ENCODE measurements at places on chromosomes 3 and 15.

- DNase-seq, result peak; percentile 34
Observed at GRCh38 chr3:49019941-49020329, 1.6 kb upstream of the DALRD3 start.

- DNase-seq, result no peak
Observed at GRCh38 chr3:134338201-134338512, 36.1 kb downstream of the AMOTL2 start.

GRCh38 chr3:42367903-42368302, 42.5 kb downstream of the LYZL4 start:
- DNase-seq, result no peak

- no peak for DNase-seq
Observed at GRCh38 chr15:65553691-65554090, 23.4 kb downstream of the HACD3 start.

GRCh38 chr3:157428853-157429252, 7.8 kb upstream of the PTX3 start:
- DNase-seq, result no peak

- peak; percentile 78 for DNase-seq
Observed at GRCh38 chr3:68666429-68667136, 265.8 kb downstream of the TAFA4 start.

- peak; percentile 65 for DNase-seq
Observed at GRCh38 chr3:150721285-150722130, 17.8 kb upstream of the ERICH6 start.

- DNase-seq, result peak; percentile 76
Observed at GRCh38 chr3:38521391-38521987, 25.3 kb downstream of the EXOG start.

GRCh38 chr3:147410116-147410525, 956 bp downstream of the ZIC1 start:
- no peak for DNase-seq

DNA sequence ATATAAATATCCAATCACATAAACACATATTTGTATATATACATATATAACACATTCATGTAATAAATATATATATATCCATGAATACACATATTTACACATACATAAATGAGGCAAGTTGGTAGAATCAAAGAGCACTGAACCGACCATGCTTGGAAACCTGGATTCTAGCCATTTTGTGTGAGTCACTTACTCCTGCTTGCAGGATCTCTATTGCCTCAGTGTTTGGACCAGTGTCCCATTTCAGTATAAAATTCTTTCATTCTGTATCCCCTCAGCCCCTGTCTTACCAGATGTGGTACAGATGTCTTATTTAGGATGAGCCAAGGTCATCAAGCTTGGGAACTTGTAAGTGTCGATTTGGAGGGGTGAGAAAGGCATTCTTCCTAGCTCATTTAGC, 391.4 kb upstream of the FRG2C start:
- peak; percentile 41 for DNase-seq

DNA sequence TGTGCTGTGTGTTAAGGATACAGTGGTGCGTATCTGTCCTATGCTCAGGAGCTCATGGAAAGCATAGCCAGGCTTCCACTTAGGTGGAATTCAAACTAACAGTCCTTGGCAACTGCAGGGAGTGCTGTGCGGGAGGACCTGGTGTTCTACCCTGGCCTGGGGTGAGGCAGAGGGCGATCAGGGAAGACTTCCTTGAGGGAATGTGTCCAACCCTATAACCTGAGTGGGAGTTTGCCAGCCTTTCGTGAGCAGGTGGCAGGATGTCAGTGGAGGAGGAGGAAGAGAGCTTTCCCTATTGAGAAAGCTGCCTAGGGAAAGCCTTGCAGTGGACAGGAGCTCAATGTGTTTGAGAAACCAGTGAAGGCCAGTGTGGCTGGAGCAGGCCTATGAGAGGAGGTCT, 271.1 kb upstream of the C2CD4B start:
- DNase-seq, result no peak
